ENCODE measurements at places on chromosomes 1 and 21.

GRCh38 chr1:111202366-111202706 lies 1.9 kb upstream of the DENND2D start:
- DNase-seq = no peak

DNA sequence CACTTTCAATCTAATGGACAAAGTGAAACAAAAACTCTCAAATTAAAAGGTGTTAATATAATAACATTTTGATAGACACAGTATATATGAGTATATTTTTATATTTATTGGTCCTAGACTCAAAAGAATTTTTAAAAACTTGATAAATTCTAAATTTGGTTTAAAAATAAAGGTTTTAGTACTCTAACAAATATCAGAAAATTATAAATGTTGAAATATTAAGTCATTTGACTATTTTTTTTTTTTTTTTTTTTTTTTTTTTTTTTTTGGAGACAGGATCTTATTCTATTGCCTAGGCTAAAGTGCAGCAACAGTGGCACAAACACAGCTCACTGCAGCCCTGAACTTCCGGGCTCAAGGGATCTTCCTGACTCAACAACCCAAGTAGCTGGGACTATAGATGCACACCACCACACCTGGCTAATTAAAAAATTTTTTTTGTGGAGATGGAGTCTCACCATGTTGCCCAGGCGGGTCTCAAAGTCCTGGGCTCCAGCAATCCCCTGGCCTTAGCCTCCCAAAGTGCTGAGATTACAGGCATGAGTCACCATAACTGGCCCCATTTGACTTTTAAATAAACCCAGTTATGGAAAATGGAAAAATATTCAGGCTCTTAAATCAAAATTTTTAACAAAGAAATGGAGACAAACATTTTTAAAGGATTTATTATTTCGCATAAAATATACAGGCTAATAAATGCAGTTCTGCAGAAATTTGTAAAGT lies 60.8 kb upstream of the RBM34 start:
- no peak for DNase-seq

- DNase-seq = no peak
These were observed 110.8 kb downstream of the LACTBL1 start for GRCh38 chr1:22861764-22862440.

GRCh38 chr1:228963795-228964177 lies 228.5 kb downstream of the RHOU start:
- no peak for DNase-seq

DNA sequence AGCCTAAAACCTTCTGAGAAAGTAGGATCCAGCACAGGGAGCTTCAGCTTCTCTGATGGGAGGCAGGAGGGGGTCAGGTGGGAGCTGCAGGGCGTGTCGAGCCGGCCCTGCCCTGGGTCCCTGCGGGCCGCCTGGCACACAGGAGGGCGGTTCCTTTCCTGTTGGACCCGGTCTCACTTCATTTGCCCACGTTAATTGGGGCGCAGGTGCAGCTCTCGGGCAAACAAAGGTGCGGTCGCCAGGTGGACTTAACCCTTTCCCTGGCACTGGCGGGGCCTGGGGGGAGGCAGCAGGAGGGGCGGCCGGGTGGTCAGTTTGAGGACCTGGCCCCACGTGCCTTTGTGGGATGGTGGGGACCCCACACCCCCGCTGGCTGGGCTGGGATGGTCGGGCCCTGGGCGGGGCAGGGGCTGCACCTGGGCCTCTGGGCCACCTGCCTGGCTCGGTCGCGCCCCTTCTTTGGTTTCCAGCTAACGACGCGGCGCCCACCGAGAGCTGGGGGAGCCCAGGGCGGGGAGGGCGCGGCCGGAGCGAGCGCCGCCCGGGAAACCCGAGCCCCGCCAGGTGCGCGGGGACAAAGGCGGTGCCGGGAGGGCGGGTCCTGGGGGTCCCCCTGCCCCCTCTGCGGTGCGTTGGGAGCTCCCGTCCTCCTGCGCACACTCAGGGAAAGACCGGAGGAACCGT lies 20.8 kb upstream of the C1orf159 start:
- DNase-seq = no peak

- no peak for DNase-seq
These were observed 7.2 kb upstream of the PADI1 start for GRCh38 chr1:17197696-17198095.

GRCh38 chr1:88647249-88647645 lies 36.8 kb upstream of the PKN2 start:
- no peak for DNase-seq
